ENCODE measurements at places on chromosomes 7 and 10.
A peak's percentile ranks its signal among the peaks of the same experiment; 100 is the strongest.

DNA sequence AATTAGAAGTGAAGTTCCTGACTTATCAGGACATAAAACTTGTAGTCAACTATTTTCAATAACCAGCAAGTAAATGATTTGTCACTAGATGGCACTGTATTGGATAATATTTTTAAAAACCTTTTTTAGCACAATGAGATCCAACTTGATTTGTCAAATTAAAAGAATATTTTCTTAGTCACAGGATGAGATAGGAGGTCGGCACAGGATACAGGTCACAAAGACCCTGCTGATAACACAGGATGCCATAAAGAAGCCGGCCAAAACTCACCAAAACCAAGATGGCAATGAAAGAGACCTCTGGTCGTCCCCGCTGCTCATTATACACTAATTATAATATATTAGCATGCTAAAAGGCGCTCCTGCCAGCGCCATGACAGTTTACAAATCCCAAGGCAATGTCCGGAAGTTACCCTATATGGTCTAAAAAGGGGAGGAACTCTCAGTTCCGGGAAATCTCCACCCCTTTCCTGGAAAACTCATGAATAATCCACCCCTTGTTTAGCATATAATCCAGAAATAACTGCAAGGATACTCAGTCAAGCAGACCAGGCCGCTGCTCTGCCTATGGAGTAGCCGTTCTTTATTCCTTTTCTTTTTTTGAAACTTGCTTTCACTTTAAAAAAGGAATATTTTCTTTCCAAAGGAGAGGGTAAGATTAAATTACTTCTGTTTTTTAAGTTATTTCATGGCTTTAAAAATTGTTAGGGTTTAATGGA, 255.7 kb upstream of the MKLN1 start:
- no peak for DNase-seq

DNA sequence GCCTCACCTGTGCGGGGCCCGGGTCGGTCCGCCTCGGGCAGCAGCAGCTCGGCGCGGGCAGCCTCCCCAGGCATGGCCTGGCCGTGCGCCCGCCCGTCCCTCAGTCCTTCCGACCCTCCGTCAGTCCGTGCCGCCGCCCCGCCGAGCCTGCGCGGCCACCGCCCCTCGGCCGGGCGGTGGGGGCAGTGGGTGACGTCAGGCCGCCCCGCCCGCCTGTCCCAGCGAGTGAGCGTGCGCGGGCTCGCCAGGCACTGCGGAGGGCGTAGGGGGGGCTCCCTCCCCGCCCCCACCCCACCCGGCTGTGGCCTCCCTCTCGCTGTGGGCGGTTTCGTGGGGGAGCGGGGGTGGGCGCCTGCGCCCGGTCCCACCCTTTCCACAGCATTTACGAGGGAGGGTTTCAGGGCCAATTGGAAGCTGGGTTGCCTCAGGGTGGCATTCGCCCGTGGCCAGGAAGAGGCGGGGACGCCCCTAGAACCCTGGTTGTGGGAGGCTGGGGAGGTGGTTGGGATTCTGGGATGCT, at the start of gene NACAD:
Gene NACAD, minus strand, starts transcription at position 149 of the 520 bp plus-strand sequence. Its CDS starts 75 bp downstream, at position 74.
- DNase-seq: peak; percentile 58

DNA sequence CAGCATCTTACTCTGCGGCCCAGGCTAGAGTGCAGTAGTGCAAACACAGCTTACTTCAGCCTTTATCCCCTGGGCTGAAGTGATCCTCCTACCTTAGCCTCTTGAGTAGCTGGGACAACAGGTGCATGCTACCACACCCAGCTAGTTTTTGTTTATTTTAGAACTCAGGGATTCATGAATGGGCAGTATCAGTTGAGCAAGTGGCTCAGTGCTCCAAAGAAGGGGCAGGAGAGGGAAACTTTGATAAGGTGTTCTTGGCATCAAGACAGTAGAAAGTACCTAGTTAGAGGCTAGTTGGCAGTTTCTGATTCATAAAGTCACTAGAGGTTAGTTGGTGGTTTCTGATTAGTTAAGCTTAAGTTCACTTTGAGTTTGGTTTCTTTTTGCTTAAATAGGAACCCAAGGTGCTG, 18.4 kb downstream of the TRIM24 start:
- DNase-seq: no peak

GRCh38 chr7:29332875-29333855, 138.6 kb downstream of the CHN2 start:
- DNase-seq: no peak

DNA sequence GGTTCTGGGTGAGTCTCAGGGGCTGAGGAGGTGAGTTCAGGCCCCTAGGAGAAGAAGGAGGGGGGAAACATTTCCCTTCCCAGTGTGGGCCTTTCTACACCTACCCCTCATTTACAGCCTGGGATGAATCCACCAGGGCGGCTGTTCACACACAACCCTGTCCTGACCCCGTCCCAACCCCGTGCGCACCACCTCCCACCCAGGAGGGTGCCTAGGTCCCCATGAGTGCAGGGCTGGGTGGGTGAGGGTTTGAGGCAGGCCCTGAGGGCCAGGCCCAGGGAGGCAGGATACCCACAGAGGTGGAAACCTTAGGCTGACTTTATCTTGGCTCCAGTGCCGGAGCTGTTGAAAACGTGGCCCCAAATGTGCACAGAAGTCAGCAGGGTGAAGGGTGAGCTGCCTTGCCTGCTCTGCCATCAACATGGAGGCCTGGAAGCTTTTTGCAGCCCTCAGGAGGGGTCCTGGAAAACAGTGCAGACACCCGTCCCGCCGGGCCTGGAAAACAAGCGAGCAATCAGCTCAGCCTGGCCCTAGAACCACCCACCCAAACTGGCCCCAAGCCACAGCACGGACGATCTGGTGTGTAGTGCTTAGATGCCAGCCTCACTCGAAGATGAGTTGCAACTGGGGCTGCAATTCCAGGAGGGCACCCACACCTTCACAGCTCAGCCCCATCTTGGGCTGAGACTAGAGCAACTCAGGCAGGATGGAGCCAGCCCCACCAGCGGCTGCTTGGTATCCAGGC, 9.3 kb upstream of the RET start:
- DNase-seq: no peak

DNA sequence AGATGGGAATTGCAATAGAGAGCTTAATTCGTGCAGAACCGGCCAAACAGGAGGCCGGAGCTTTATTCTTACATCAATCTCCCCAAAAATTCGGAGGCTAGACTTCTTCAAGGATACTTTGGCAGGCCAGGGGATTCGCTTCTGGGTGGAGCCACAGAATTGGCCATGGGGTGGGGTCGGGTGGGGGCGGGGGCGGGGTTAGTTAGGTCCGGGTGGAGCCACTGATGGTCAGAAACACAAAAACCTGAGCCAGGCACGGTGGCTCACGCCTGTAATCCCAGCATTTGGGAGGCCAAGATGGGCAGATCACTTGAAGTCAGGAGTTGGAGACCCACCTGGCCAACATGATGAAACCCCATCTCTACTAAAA, 87.5 kb downstream of the SEPTIN14 start:
- no peak for DNase-seq

GRCh38 chr7:74479961-74480829, 26.5 kb downstream of the GTF2IRD1 start:
- no peak for DNase-seq

DNA sequence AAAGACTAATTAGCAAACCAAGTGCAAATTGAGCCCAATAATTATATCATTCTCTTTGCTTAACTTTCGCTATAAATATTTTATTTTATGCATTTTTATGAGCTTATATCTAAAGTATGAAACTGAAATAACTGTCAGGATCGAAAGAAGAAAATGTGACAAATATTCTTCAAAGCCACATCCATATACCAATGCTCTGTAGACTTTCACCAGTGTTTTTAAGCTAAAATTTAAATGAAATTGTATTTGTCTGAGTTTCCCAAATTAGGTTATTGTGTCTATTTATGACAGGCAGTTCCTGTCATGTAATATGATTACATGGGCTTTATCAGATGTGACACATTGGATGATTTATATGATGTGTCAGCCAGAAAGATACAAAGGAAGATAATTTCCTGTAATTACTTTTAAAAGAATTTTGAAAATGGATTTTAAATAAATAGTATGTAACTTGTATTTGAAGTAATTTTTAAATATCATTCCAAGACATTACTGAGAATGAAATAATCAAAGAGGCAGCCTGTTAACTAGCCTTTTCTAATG, 317.9 kb upstream of the KLF6 start:
- no peak for DNase-seq

DNA sequence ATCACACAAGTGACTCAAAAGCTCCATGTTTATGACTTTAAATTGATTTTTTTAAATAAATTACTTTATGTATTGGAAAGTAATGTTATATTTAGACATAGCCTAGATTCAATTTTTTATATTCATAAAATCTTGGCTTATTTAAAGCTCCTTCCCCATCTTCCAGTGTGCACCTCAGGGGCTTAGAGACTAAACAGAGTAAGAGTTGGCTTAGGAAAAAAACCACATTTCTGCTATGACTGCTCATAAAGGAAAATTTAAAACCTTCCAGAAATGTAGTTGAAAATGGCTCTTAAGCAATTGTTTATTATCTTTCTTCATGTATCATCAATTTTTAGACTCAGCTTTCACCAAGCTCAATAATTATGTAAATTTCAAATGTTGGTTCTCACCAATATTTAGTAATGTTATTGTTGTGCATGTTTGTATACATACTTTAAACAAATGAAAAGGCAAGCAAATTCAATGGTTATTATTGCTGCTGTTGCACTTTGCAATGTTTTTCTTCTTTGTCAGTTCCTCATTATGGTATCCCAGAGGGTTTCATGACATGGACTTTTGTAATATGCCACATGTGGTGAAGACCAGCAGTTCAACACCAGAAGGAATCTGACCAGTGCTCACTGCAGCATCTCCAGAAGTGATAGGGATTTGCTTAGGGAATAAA, 700.1 kb upstream of the ANKRD30A start:
- no peak for DNase-seq

GRCh38 chr7:10537764-10538163, 435.9 kb upstream of the PHF14 start:
- DNase-seq: no peak

DNA sequence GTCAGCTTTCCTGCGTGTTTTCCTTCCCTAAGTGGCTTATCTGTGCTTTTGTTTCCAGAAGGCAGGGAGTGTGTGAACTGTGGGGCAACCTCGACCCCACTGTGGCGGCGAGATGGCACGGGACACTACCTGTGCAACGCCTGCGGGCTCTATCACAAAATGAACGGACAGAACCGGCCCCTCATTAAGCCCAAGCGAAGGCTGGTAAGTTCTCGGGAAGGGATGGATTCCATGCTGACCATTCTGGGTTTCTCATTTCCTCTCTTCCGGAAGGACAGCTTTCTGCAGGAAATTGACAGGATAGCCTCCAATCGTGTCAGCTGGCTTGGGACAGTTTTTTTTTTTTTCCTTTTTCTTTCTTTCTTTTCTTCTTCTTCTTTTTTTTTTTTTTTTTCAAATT, 9.4 kb downstream of the GATA3 start:
- no peak for DNase-seq

DNA sequence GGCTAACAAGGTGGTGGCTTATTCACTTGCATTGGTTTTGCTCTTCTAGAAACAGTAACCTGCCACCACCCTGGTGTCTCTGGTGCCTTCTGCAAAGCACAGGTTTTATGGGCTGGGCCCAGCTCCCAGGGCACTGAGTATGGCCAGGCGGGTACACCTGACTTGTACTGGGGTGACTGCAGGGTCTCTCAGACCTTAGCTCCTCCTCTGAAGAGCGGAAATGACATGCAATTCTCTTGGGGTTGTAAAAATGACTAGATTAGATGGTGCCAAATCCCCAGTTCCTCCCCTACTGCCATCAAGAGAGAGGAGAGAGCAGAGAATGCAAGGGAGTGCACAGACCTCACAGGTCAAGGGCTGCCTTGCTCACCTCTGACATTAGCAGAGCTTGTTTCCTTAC, 14.7 kb downstream of the ESYT2 start:
- DNase-seq: no peak

DNA sequence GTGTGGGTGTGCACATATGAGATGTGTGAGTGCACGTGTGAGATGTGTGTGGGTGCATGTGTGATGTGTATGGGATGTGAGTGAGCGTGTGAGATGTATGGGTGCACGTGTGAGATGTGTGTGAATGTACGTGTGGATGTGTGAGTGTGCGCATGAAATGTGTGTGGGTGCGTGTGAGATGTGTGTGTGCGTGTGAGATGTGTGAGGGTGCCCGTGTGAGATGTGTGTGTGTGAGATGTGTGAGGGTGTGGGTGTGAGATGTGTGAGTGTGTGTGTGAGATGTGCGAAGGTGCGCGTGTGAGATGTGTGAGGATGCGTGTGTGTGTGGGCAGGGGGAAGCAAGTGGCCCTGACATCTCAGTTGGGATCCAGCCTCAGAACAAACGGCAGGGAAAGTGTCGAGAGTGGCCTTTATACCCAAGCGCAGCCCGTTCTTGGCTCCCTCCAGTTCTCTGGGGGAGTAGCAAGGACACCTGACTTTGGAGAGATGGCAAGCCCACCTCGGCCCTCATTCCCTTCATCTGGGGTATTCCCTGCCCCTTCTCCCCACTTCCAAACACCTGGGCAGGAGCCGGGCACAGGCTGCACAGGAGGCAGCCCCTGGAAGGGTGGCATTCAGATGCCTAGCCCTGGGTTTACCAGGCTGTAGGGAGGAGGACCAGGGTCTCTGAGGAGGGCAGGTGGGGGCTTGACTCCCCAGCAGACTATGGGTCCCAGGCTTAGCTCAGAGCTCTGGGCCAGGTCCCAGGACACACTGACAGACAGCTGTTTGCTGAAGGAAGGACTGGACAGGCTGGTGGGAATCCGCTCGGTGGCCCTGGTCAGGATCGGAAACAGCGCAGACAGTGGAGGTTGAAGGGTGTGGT, 31.6 kb downstream of the PPIF start:
- no peak for DNase-seq

DNA sequence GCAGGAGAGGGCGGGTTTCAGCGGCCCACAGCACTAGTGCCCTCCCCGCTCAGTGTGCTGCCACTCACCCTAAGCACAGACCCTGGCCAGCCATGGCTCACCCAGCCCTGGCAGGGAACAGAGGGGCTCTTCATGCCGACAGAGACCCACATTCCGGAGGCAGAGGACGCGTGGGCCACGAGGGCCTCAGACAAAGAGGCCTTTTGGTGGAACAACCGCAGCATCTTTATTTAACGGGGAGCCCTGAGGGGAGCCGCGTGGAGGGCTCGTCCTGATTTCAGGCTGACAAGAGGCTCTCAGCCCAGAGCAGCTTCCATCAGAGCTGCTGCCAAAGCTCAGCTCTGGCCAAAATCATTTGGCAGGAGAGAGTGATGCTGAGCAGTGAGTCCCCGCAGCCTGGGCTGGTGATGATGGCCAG, 127.8 kb downstream of the SH3PXD2A start:
- DNase-seq: no peak

- no peak for DNase-seq
These were observed 95.2 kb downstream of the PLCE1 start for GRCh38 chr10:94088926-94089381.

GRCh38 chr7:133386205-133386604, 133.3 kb downstream of the EXOC4 start:
- DNase-seq: no peak

Measured in HEK293T (cell line).